ENCODE measurements at places on chromosomes 5 and 9.

- peak; percentile 28 for DNase-seq
These were observed at the start of gene ANKRD55 for GRCh38 chr5:56233230-56233629. TSS of gene ANKRD55 (minus strand) at chr5:56233330. CDS start at chr5:56232913, 417 bp downstream.

- DNase-seq, result no peak
These were observed 657.9 kb upstream of the ST8SIA4 start for GRCh38 chr5:101561018-101561417.

DNA sequence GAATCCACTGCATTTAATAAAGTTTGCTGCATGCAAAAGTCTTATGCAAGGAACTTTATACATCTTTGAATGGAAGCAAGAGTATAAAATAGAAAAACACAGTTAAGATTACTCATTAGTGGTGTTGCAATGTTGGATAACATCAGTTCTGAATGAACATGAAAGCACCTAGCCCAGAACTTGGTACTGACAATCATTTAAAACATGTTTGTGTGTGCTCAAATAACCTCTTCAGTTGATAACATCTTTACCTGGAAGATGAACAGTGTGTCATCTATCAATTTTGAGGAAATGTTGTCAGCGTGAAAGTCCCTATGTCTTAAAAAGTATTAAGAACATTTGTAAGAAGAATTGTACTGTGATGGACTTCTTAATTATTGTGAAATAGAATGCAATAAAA lies 370.4 kb upstream of the GRAMD2B start:
- DNase-seq, result no peak

DNA sequence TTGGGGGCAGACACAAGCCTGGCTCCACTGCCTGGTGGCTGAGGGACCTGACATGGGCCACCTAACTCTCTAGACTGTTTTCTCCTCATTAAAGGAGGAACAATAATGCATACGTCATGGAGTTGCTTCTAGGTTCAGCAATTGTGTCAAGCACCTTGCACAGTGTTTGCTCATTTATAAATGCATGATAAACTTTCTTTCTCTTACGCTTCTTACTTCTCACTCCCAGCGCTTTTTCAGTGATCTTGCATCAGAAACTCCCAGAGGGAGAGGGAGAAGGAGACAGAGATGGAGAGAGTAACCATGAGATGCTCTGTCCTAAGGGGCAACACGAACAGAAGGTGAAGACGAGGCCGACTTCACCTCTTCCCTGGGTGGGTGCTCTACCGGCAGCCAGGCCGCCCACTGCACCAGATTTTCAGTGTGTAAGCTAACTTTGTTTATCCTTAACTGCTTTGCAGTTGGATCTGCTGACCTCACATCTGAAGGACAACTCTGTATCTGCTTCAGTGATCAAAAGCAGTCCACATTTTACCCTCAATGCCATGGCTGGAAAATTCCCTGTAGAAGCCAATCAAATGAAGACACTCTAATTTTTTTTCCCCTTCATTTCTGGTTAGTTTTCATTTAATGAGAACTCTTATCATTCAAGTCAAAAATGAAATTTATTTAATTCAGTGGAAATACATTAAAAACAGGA lies 35.3 kb downstream of the MED27 start:
- DNase-seq, result no peak

DNA sequence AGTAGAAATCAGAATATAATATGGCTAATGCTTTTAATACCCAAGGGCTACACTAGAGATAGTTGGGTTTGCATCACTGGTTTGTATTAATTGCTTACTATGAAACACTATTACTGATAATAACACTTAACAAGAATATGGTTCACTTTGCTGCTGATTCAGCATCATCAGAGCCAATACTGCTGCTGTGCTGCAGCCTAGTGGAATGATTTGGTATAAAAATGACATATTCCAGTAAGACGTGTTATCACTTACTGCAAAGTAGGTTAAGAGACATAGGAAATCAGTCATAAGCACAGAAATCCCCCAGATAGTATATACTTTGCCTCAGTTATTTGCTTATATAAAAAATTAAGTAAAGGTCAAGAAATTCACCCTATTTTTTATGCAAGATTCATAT lies 2.8 kb downstream of the CDH10 start:
- DNase-seq, result peak; percentile 92

DNA sequence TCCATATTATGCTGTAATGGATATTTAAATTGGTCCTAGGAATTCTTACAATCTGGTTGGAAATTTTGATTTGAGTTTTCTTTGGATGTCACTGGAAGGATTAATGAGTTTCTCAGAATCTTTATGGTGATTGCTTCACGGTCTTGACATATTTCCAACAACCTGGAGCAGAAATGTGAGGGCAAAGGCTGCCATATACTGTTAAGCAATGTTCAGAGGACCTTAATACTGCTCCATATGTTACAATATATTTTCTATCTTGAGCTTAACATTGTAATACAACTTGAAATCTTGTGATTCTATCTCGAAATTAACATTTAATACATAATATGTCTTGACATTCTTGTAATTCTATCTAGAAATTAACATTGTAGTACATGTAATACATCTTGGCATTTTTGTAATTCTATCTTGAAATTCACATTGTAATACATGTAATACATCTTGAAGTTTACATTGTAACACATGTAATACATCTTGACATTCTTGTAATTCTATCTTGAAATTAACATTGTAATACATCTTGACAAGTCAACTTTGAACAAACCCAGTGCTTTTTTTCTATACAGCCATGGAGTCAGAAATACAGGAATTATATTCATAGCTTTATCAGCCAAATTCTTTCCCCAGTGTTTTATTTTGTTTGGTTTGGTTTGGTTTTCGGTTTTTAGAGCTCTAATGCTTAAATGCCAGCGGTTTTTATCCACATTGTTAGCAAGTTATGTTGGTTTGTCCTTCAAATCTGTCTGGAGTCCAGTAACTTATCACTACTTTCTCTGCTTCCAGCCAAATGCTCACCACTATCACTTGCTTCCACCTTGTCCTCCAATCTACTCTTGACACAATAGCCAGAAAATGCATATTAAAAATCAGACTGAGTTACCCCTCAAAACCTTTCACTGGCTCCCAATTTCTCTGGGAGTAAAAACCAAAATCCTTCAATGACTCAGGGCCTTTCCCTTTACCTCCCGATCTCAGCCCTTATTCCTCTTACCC lies 3.0 kb upstream of the TUT7 start:
- DNase-seq, result no peak

- no peak for DNase-seq
These were observed 92.9 kb upstream of the PTPN3 start for GRCh38 chr9:109590966-109591365.

DNA sequence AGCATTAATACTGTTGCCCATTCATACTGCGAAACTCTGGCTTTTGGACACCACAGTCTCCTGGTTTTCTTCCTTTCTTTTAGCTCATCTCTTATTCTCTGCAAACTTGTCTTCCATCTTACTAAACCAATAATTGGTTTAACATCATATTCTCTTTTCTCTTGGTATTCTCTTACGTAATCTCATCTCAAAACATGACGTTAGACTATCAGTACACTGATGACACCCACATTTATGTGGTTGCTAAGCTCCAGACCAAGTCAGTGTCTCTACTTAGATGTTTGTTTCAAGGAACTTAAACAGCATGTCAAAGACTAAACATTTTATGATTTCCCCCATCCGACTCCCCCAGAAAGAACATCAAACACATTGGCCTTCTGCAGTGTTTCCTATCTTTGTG lies 2.1 kb downstream of the PRRC1 start:
- no peak for DNase-seq

DNA sequence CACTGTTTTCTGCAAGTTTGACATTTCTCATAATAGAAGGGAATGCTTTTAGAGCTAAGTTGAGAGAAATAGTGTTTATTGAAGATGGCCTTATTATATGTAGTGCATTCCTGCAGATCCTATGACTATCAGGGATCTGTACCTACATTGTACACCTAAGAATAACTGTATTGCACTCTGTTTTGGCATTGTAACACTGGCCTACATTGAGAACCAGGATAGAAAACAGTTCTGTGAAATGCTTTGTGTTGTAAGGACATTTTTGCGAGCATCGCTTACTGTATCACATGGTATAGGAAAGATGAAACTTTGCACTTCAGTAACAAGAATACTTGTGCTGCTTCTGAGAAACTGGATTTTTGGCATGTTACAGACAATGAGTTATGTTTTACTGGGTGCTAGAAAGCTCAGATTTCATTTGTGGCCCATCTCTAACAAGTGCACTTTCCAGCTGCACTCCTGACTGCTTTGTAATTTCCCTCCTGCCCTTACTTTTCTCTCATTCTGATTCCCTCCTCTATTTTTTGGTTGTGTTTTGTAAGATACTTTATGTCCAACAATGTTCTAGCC lies 30.6 kb downstream of the C9orf85 start:
- no peak for DNase-seq

DNA sequence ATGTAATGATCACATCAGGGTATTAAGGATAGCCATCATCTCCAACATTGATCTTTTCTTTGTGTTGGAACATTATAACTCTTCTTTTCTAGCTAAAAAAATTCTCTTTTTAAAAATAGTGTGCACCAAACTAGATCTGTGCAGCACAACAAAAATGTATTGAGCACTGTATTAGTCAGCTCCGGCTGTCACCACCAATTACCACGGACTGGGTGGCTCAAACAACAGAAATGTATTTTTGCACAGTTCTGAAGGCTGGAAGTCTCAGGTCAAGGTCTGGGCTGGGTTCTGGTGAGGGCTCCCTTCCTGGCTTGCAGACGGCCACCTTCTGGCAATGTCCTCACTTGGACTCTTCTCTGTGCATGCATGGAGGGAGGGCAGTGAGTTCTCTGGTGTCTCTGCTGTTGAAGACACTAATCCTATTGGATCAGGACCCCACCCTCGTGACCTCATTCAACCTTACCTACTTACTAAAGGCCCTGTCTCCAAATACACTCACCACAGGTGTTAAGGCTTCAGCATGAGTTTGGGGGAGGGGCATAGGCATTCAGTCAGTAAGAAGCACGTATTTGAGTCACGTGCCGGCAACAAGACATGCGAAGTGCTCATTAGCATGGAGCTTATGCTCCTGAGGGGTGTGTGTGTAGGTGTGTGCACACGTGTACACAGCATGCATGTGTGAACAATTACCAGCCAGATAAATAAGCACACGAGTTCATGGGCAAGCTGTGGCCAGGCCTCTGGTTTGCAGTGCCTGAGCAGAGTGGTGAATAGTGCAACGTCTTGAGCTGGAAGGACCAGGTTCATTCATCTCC lies 89.4 kb upstream of the SH3PXD2B start:
- no peak for DNase-seq

- no peak for DNase-seq
These were observed 290.3 kb downstream of the NSG2 start for GRCh38 chr5:174335682-174336364.

DNA sequence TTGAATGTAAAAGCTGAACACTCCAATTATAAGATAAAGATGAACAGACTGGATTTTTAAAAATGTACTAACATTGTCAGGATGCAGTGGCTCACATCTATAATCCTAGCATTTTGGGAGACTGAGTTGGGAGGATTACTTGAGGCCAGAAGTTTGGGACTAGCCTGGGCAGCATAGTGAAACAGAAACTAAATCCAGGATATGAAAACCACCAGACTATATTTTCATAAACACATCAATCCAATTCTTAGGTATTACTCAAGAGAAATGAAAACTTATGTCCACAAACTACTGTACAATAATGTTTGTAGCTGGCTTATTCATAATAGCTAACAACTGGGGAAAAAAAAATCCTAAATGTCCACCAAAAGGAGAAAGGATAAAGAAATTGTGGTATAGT lies 26.8 kb upstream of the NAA35 start:
- DNase-seq, result no peak

DNA sequence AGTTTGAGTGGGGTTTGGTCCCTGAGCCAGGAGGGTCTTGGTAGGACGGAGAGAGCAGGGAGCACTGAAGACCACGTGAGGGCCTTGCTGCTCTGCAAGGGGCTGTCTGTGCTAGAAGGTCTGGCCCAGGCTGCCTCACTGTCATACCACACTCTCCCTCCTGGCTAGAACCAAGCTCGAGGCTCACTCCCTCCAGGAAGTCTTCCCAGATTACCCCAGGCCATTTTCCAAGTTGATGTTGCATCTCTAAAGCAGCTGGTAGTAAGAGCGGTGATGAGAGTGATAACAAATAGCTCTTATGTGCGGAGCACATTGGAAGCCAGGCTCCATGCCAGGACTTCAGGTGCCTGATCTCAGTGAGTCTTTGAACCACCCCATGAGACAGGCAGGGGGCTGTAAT lies 6.6 kb downstream of the MYMK start:
- DNase-seq, result no peak

DNA sequence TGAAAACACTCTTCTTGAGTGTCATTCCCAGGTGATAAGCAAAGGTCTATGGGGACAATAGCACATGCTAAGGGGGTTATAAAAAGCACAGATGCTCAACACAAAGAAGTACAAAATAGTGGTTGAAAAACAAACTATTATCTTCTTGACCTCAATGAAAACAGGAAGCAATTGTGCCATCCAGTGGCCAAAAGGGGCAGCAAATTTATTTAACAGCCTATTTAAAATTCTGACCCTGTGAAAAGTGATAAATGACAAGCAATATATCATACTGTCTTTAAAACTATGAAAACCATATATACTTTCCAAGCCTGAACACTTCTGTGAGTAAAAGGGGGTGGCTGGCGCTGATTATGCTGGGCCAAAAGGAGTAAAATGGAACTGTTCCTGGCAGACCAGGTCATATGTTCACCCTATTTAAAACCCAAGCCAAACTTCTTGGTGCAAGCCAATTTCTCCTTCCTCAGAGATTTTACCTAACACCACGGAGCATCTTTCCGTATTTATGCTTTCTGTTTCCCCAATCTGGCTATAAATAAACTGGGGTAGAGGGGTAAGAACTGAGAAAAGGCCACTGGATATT lies 29.7 kb downstream of the TEX10 start:
- peak; percentile 61 for DNase-seq

GRCh38 chr5:91487420-91487819 lies 104.3 kb upstream of the ARRDC3 start:
- no peak for DNase-seq

- no peak for DNase-seq
These were observed 146.5 kb upstream of the TLX3 start for GRCh38 chr5:171162596-171162995.

DNA sequence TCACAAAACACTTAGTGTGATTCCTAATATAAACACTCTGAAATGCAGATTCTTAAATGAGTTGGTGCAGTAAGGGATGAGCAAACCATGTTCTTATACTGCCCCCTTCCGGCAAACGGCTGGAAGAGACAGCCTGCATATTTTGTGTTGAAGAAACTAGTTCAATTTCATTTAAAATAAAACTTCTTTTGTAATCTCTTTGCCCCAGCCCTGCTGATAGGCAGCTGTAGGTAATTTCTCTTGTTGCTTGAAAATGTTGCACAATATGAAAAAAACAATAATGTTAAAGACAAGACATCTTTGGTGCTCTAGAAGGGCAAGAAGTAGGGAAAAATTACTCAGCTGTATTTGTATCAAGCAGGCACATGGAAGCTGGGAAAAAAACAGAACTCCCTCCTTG lies 89.7 kb upstream of the CCNG1 start:
- peak; percentile 84 for DNase-seq

GRCh38 chr9:128203024-128203706 lies at the start of gene DNM1:
TSS of gene DNM1 (plus strand) at chr9:128203379. CDS start at chr9:128203471, 92 bp downstream.
- peak; percentile 64 for DNase-seq

Data from cerebellar cortex (tissue), 1 donor.